Substantia nigra (tissue), 51 donors: ENCODE measurements at places on chromosomes 11 and 22.
A peak's percentile ranks its signal among the peaks of the same experiment; 100 is the strongest.

- DNase-seq, result no peak
These were observed 277.8 kb downstream of the ST3GAL4 start for GRCh38 chr11:126633330-126633729.

- no peak for DNase-seq
These were observed 64.5 kb upstream of the SCUBE2 start for GRCh38 chr11:9155930-9156329.

DNA sequence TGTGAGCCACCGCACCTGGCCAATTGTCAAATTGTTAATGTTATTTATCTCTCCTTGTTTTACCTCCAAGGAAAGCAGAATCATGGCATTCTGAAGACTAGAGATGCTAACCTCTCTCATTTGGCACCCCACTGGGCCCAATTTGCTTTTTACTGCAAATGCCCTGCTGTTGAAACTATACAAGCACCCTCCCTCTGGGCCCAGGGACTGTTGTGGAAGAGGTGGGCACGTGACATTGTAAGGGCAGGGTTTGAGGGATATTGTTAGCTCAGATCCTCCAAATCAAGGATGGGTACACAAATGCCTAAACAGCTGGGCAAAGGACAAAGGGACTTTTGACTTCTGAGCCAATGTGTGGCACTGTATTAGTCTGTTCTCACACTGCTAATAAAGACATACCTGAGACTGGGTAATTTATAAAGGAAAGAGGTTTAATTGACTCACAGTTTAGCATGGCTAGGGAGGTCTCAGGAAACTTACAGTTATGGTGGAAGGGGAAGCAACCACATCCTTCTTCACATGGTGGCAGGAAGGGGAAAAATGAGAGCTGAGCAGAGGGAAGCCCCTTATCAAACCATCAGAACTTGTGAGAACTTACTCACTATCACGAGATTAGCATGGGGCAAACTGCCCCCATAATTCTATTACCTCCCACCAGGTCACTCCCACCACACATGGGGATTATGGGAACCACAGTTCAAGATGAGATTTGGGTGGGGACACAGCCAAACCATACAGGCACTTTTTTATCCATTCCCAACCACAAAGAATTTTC, 6.5 kb upstream of the ALDH3B2 start:
- no peak for DNase-seq

GRCh38 chr22:50104141-50104544, 14.3 kb downstream of the MOV10L1 start:
- no peak for DNase-seq

DNA sequence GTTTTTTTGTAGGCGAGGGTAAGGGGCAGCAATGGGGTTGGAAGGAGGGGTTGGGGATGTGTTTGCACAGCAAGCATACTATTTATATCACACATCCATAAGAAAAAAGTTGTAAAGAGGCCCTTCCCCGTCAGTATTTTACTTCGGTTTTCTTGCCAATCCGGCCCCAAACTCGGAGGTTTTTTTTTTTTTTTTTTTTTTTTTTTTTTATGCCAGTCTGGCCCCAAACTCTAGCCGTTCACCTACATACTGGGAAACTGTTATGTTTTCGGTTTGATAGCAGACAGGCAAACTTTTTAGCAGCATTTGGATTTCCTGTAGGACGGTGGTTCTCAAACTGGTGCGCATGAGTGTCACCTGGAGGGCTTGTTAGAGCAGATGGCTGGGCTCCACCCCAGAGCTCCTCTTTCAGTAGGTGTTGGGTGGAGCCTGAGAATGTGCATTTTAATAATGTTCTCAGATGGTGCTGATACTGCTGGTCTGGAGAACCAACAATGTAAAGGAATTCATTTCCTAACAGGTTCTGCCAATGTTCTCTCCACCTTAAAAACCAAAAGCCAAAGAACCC, 76.5 kb upstream of the ZBED5 start:
- DNase-seq, result no peak

DNA sequence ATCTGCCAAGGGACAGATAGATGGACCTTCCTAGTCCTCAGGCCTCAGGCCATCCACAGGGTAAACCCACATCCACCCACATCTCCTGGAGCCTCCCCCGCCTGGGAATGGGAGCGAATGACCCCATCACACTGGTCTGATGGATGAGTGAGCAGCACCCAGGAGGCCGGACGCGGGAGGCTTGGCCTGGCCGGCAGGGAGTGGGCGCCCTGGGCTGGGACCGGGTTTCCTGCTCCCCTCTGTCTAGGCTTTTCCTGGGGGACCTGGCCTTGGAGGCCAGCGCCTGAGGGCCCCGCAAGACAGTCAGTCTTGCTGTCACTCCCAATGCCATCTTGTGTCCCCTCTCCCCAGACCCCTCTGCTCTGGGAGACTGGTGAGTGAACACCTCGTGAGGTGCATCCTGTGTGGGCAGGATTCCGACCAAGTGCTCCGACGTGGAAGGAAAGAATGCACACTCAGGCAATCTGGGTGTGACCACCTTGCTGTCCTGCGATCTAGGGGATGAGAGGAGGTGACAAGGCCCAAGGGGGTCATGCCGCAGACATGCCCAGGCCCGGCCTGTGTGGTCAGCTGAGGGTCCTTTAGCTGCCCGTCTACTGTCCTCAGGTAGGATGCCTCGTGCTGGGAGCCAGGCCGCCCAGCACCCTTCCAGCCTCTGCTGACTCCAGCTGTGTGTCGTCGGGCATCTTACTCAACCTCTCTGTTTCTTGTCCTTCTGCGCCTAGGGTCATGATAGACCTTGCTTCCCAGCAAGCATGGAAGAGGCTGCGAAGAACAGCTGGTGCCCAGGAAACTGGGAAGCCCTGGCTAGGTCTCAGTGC, 26.5 kb upstream of the WNT7B start:
- no peak for DNase-seq

DNA sequence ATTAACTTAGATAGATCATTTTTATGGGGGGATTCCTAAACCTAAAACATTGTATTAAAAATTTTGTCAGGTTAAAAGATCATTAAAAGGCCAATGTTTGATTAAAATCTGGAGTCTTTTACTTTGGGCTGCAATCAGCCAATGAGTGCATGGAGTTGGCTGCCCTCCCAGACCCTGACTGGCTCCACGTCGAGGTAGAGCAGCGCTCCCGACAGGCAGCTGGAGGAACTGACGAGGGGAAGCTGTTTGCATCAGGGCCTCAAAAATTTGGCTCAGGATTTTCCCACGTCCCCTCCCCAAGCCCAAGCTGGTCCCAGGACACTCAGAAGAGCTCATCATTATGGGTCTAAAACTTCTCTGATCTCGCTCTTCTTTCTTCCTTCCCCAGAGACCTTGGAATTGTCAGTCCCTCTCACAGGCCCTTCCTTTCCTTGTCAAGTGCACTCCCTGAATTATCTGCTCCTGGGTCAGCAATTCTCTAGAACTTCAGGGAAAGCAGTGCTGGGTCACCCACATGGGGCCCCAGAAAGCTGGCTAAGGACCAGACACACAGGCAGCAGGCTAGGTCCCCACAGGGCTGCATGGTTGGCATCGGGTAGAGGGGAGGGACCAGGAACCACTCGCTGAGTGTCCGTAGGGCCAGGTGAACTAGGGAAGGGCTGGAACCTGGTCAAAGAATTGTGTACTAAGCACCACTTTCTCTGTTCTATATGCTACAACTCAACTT, 119.6 kb upstream of the IGLL5 start:
- DNase-seq, result no peak

- no peak for DNase-seq
These were observed 1.8 kb upstream of the SMIM35 start for GRCh38 chr11:118088531-118088930.

DNA sequence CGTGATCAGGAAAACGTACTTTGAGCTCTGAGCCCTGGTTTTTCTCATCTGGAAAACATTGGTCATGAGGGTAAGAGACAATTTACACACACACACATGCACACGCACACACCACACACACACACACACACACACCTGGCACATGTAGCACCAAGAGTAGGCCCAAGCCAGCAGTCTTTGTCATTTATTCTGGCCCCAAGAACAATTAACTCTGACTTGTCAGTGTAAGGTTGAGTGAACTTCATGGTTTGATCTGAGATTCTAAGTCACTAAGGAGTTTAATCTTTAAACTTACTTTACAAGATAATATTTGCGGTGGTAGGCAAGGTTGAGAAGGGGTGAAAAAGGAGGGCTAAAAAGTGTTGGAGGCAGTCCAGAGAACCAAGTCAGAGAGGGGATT, 44.1 kb downstream of the MMP20 start:
- no peak for DNase-seq

DNA sequence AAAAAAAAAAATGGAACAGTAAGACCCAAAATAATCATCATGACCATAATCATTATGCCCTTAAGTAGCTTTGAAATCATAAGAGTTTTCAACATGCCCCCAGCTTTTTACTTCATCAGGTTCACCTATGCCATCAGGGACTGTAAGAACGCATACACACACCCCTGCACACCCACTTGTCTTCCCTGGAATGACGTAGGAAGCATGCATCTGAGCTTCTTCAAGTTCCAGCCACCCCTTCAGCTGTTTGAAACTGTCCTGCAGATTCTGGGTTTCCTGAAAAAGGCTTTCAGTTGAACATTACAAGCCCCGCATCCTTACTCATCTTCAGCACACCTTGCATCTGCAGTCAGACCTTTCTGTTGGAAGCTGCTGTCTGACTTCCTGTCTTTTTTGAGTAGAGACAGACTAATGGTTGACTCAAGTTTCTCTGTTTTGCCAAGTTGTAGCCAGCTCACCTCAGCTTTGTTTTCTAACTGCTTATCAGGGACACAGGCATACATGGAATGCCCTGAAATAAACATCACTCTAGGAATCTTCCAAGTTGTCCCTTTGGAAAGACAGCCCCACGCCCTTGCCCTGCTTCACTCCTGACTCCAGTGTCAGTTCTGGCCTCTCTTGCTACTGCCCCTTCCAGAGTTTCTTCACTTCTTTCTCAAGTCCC, 37.0 kb downstream of the ARHGAP1 start:
- no peak for DNase-seq

DNA sequence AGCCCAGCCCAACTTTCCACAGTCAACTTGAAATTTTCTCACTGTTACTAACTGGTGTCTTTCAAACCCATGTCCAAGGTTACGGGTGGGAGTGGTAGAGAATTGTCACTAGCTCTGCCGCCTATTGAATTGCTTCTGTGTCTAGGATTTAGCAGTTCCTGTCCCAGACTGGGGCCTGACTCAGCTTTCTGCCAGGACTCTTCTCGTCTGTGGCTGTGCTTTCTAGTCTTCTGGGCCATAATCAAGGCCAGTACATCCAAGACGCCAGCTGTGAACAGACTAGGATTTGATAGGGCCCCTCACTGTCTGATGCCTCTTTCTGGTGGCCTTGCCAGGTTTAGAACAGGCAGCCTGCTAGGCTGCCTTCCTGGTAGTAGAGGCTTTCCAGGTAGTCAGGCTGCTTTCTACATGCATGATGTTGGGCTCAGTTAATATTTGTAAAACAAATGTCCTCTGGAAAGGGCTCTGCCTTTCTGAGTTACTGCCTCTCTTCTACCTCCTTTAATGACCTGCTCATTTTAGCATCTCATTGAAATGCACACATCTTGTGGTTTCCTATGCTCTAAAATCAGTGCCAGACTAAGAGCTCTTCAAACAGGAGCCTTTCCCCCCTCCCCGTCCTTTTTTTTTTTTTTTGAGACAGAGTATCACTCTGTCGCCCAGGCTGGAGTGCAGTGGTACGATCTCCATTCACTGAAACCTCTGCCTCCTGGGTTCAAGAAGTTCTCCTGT, 13.1 kb upstream of the HIKESHI start:
- DNase-seq, result peak; percentile 14

- no peak for DNase-seq
These were observed 293.9 kb upstream of the PLET1 start for GRCh38 chr11:112554586-112554985.

- no peak for DNase-seq
These were observed 29.7 kb upstream of the TRIM29 start for GRCh38 chr11:120167659-120168058.

DNA sequence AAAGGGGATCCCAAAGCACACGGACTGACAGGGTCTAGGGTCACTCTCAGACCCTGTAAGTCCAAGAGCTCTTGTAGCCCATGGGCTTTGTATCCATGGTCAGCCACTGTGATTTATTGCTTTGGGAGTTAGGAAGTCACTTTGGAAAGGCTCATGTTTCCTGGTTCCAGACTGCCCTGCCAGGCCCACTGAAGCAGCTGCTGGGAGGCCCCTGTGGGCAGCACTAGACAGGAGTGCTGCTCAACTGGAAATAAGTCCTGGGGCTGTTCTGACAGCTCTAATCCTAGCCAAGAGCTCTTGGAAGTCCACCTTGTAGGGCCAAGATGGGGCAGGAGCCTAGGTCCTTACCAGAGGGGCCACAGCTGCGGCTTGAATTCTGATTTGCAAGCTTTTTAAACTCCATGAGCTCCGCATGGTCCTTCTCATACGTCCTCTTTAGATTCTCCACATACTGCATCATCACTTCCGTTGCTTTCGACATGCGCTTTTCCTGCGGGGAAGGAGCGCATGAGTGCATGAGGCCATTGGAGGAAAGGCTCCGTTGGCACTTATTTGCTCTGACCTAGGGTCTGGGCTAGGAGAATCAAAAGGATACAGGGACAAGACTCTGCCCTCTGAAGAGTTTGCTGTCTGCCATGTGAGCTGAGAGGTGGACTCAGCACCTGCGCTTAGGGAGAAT, 32.2 kb upstream of the LYVE1 start:
- DNase-seq, result no peak

GRCh38 chr22:33723915-33724314, 196.4 kb downstream of the LARGE1 start:
- DNase-seq, result no peak

GRCh38 chr22:24138649-24139420, 42.5 kb upstream of the SUSD2 start:
- DNase-seq, result no peak

DNA sequence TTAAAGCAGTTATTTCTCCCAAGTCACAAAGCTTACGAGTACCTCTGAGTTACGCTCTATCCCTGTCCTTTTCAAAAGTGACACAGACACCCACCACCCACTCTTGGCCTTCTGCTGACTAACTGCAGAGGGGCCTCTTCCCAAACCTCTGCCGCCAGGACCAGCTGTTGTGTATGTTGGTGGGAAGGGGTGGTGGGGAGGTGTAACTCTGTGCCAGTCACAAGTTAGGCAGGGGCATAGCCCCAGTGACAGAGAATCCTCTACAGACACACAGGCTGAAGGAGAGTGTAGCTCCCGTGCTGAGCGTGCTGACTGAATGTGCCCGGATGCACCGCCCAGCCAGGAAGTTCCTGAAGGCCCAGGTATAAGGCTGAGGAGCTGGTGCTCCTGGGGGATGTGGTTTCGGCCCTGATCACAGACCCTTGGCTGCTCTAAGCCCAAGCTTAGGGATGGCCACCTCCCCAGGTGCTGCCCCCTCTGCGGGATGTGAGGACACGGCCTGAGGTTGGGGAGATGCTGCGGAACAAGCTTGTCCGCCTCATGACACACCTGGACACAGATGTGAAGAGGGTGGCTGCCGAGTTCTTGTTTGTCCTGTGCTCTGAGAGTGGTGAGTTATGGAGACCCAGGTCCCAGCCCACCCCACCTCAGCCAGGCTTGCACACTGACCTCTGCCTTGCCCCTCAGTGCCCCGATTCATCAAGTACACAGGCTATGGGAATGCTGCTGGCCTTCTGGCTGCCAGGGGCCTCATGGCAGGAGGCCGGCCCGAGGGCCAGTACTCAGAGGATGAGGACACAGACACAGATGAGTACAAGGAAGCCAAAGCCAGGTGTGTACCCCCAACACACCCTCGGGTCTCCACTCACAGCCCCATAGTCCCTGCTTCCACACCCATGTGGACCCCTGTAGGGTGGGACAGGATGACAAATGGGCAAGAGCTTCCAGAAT, 4.9 kb downstream of the RIC8A start:
- DNase-seq, result no peak

- no peak for DNase-seq
These were observed 1.3 kb upstream of the SDF2L1 start for GRCh38 chr22:21640810-21641209.
